CD8-positive, alpha-beta memory T cell (primary cell): ENCODE measurements at places on chromosomes 1 and 21. TPM values are rescaled to one million over a fixed set of nuclear protein-coding genes. Genes with fewer than 3 reads are reported as not detected.

Gene VAV3
- total RNA-seq: 4.4 TPM

Gene RO60
- total RNA-seq: 74.6 TPM

Gene CFHR3
- not detected for total RNA-seq

Gene COP1
- total RNA-seq: 39.7 TPM

Gene MYCL
- total RNA-seq: not detected

Gene AKR7A3
- total RNA-seq: 0.50 TPM

Gene FCGR3B
- total RNA-seq: not detected

Gene H6PD
- 7.9 TPM for total RNA-seq

Gene C1orf141
- total RNA-seq: not detected

Gene ST6GALNAC5
- not detected for total RNA-seq

GRCh38 chr1:176066709-176067108 is 140.4 kb downstream of the COP1 start:
- H3K27ac ChIP-seq: no peak overlapping the region

- H3K4me1 ChIP-seq: peaks cover 41% of the 10 kb centered on the region
- peak within 1 kb of the TSS; percentile 78 for H3K4me3 ChIP-seq
- peak; percentile 70 for DNase-seq
- H3K36me3 ChIP-seq: no peaks in the 10 kb centered on the region
- no peaks in the 10 kb centered on the region for H3K27me3 ChIP-seq
- peak within 1 kb of the TSS; percentile 66 for H3K27ac ChIP-seq
Observed at GRCh38 chr1:211830328-211831142, at the start of gene LPGAT1. Gene LPGAT1 (minus strand): TSS chr1:211830763. CDS start chr1:211829296, 1,467 bp downstream.

- H3K36me3 ChIP-seq: no peaks in the 10 kb centered on the region
- H3K27ac ChIP-seq: no peak overlapping the region
- H3K4me3 ChIP-seq: no peak overlapping the region
Observed at GRCh38 chr1:6985549-6986276, 200.5 kb downstream of the CAMTA1 start.

- H3K4me1 ChIP-seq: peaks cover 26% of the 10 kb centered on the region
- H3K27ac ChIP-seq: peak overlapping the region; percentile 82
- no peaks in the 10 kb centered on the region for H3K36me3 ChIP-seq
- H3K27me3 ChIP-seq: no peaks in the 10 kb centered on the region
- H3K4me3 ChIP-seq: no peak overlapping the region
Observed at GRCh38 chr1:225928186-225929175, 4.4 kb upstream of the PYCR2 start.

GRCh38 chr1:155909894-155910293 is 1.3 kb downstream of the RIT1 start:
- peaks cover 22% of the 10 kb centered on the region for H3K4me1 ChIP-seq
- DNase-seq: no peak
- no peaks in the 10 kb centered on the region for H3K27me3 ChIP-seq
- H3K36me3 ChIP-seq: peaks cover 28% of the 10 kb centered on the region
- peak overlapping the region; percentile 80 for H3K27ac ChIP-seq

DNA sequence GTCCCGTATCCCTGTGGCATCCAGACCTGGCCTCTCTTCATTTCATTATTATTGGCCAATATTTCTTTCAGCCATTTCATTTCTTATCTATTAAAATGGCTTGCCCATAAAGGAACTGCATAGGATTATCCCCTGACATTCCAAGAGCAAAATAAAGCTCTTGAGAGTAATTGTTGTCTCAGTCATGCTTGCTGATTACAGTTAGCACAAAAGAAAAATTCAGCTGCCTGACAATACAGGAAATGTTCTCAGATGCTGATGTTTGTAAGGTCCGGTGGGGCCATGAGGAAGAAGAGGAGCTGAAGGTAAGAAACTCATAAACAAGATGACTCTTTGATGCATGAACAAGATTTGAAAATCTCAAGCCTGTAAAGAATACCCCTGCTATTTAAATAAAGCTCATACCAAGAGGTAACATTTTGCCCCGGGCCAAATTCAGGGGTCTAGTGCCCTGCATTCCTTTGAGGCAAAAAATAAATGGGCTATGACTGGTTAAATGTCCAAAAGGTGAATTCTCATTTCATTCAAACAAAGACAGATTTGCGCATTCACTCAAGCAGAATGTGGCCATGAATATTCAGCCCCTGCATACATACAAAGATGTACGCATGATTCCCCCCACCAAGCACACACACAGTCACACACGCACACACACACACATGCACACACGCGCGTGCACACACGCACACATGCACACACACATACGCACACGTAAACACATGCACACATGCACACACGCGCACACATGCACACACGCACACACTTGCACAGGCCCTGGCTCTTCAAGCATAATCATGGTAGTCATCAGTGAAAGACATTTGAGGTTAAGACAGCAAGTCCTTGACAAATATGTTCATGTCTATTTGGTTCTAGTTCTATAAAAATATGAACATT is 44.8 kb downstream of the KCNJ15 start:
- no peaks in the 10 kb centered on the region for H3K36me3 ChIP-seq
- H3K27me3 ChIP-seq: no peaks in the 10 kb centered on the region
- DNase-seq: no peak
- no peak overlapping the region for H3K4me3 ChIP-seq
- peaks cover 22% of the 10 kb centered on the region for H3K4me1 ChIP-seq

DNA sequence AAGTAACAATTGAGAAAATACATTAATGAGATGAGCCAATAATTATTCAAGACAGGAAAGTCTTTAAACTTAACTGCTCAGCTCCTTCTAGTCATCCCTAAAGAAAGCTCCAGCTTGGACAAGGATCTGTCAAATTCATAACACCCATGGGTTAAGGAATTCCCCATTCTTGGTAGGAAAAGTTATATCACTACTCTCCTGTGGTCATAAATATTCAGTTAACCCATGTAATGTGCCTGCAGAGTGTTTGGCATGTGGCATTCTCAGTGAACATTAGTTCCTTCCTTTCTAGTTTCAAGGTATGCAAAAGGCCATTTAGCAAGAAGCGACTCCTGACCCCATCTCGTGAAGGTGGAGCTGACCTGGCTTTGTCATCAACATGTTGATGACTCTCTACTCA is 76.7 kb upstream of the VCAM1 start:
- no peak overlapping the region for H3K4me3 ChIP-seq
- no peak for DNase-seq
- no peaks in the 10 kb centered on the region for H3K4me1 ChIP-seq
- no peak overlapping the region for H3K27ac ChIP-seq
- H3K36me3 ChIP-seq: no peaks in the 10 kb centered on the region

DNA sequence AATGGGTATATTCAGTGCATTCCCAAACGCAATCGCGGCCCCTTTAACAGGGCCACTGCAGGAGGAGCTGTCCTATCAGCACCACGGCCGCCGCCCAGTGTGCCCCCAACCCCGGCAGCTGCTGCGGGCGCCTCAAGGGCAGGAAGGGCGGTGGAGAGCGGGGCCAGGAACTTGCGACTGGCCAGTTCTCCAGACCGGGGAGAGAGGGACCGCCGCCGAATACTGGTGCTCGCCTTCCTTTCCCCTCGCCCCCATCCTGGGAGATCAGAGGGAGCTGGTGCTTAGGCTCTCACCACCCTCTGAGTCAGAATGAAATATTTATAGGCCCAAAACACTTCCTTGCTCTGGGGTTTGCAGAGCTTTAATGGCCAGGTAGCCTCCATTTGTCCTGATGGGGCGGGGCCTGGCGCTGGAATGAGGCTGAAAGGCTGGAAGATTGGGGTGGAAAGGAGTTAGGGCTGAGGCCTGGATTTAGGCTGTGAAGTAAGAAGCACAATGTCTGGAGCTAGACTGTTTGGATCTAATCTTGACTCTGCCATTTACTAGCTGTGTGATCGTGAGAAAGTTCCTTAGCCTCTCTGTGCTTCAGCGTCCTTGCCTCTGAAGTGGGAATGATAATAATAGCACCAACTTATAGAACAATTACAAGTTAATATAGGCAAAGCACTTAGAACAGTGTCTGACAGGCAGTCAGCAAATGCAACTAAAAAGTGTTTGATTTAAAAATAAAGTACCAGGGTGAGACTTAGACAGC is 75.5 kb downstream of the NAV1 start:
- no peak overlapping the region for H3K27ac ChIP-seq
- H3K27me3 ChIP-seq: no peaks in the 10 kb centered on the region
- H3K36me3 ChIP-seq: no peaks in the 10 kb centered on the region
- DNase-seq: no peak
- no peaks in the 10 kb centered on the region for H3K4me1 ChIP-seq
- H3K4me3 ChIP-seq: no peak overlapping the region

GRCh38 chr1:177256153-177257075 is 85.7 kb downstream of the BRINP2 start:
- no peak overlapping the region for H3K4me3 ChIP-seq
- H3K27ac ChIP-seq: no peak overlapping the region

DNA sequence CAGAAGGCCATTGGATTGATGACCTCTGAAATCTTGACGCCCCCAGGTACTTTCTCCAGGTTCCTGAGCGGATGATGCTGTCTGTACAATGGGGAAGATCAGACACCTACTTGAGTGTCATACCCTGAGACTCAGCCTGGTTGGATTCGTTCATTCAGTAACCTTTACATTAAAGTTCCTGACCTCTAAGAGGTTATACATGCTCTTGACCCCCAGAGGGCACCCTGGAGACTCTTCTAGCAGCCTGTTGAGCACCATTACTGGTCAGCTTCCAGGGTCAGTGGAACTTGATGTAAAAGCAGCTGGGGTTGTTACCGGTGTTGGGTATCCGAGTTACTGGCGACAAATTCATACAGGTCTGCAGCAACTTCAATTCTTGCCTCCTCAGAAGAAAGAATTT is 114.3 kb upstream of the ZNF678 start:
- no peak overlapping the region for H3K27ac ChIP-seq
- DNase-seq: no peak
- no peaks in the 10 kb centered on the region for H3K4me1 ChIP-seq
- peaks cover 4% of the 10 kb centered on the region for H3K27me3 ChIP-seq

GRCh38 chr1:200432586-200432985 is 22.8 kb upstream of the ZNF281 start:
- no peaks in the 10 kb centered on the region for H3K36me3 ChIP-seq
- no peak for DNase-seq
- no peaks in the 10 kb centered on the region for H3K27me3 ChIP-seq
- H3K4me1 ChIP-seq: no peaks in the 10 kb centered on the region

DNA sequence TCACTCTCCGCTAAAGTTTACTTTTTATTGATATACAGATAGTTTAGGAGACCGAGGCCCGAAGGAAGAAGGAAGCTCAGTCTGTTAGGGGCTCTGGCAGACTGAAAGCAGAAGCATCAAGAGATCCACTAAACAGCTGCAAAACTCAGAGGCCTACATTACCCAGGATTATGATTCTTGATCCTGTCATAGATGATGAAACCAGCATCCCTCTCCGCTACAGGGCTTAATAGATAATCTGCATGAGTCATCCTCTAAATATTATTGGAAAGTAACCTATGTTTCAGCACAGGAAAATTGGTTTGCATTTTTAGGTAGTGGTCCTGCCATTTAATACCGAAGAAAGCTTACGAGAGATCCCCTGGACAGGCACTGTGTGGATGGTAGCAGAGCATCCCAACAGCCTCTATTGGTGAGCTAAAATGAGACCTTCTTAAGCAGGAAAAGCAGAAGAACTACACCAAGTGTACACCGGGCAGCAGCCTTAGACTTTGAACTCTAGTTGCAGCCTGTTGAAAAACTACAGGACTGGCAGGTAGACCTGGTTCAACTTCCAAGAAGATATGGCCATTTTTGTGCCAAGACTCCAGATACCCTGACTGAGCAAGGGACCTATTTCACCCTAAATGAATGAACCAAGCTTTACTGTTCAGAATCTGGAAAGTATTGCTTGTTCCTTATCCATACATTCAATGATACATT is 6.8 kb downstream of the CASQ2 start:
- DNase-seq: no peak
- no peaks in the 10 kb centered on the region for H3K4me1 ChIP-seq
- H3K4me3 ChIP-seq: no peak overlapping the region
- no peaks in the 10 kb centered on the region for H3K36me3 ChIP-seq
- no peaks in the 10 kb centered on the region for H3K27me3 ChIP-seq
- H3K27ac ChIP-seq: no peak overlapping the region

GRCh38 chr1:226097866-226098625 is 35.5 kb downstream of the H3-3A start:
- peaks cover 13% of the 10 kb centered on the region for H3K4me1 ChIP-seq
- H3K4me3 ChIP-seq: no peak overlapping the region
- H3K36me3 ChIP-seq: no peaks in the 10 kb centered on the region
- no peak overlapping the region for H3K27ac ChIP-seq
- no peak for DNase-seq

- H3K4me3 ChIP-seq: no peak overlapping the region
- peaks cover 50% of the 10 kb centered on the region for H3K36me3 ChIP-seq
- H3K4me1 ChIP-seq: no peaks in the 10 kb centered on the region
- no peaks in the 10 kb centered on the region for H3K27me3 ChIP-seq
Observed at GRCh38 chr1:11151826-11152612, 37.1 kb upstream of the ANGPTL7 start.

DNA sequence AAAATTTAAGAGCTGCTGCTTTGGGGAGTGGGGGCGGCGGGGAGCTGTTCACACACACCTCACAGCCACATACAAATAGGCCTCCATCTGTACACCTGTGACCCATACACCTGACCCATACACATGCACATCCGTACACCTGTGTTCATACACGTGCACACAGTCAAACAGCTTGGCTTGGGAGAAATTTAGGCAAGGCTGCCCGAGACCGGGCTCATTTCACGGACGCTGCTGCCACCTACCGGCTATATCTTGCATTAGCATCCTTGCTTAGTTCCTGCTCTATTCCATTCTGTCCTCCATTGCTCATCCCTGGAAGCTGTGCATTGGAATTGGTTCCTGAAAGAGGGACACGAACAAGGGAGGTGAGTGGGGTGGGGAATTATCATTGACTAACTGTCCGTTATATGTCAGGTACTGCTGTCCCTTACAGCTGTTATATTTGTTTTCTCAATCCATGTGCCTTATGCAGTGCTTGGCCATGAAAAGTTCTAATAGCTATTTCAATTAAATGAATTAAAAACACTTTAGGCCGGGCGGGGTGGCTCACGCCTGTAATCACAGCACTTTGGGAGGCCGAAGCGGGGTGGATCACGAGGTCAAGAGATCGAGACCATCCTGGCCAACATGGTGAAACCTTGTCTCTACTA is 37.1 kb upstream of the EPB41 start:
- no peak overlapping the region for H3K4me3 ChIP-seq
- H3K36me3 ChIP-seq: no peaks in the 10 kb centered on the region
- peaks cover 6% of the 10 kb centered on the region for H3K4me1 ChIP-seq
- no peak overlapping the region for H3K27ac ChIP-seq
- DNase-seq: peak; percentile 81
- H3K27me3 ChIP-seq: no peaks in the 10 kb centered on the region

DNA sequence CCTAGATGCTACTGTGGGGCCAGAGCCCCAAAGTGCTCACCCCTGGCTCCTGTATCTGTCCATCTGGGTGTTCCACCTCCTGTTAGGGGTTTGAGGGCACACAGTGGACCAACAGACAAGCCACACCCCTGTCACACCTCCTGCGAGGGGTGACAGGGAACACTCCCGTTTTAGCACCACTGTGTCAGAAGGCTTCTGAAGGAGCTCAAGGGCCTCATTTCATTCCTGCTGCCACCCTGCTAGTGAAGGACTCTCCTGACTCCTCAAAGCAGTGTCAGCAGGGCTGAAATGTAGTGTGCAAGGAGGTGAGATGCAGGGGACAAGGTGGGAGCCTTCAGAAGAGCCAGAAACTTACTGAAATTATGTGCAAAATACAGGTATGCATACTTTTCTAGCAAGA is 174.6 kb downstream of the GPATCH2 start:
- H3K4me1 ChIP-seq: no peaks in the 10 kb centered on the region
- H3K27me3 ChIP-seq: no peaks in the 10 kb centered on the region
- no peak overlapping the region for H3K27ac ChIP-seq
- H3K36me3 ChIP-seq: no peaks in the 10 kb centered on the region
